ENCODE measurements at places on chromosomes 5 and 9.

- DNase-seq = no peak
Observed at GRCh38 chr9:26142631-26143030, 464.4 kb upstream of the TUSC1 start.

- no peak for DNase-seq
Observed at GRCh38 chr9:69945671-69946141, 97.9 kb upstream of the MAMDC2 start.

DNA sequence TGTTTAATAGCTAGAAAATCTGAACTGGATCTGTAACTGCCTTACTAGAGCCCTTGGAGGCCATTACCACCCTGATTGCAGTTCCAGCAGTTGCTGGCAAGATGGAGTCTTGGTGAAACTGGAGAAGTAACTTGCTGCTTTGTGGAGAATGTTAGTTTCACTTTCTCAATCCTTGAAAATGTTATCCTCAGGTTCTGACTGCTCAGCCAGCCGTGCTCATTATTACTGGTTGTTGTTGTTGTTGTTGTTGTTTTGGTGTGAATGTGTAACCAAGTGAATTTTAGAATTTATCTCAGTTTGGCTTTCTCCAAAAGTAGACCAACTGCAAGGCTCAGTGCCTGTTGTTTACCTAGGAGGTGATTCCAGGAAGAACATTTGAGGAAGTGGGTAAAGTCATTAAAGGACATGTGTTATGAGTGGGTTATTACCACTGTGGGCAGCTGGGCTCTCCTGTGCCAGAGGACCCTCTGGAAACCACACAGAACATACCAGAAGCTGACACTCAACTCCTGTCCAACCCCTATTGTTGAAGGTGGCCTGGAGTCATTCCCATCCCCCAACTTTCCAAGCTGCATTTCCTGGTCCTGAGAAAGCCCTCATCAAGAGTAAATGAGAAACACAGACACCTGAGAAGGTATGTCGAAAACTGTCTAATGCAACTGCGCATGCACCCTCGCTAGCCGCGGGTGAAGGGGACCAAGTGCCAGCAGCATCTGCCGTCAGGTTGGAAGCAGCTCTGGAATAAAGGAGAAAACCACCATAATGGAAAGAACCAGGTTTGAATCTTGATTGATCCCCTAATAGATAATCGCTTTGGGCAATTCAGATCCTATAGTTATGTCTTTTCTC, 111.6 kb downstream of the CMYA5 start:
- no peak for DNase-seq

GRCh38 chr5:178304761-178305645, 72.4 kb upstream of the PHYKPL start:
- DNase-seq = no peak

DNA sequence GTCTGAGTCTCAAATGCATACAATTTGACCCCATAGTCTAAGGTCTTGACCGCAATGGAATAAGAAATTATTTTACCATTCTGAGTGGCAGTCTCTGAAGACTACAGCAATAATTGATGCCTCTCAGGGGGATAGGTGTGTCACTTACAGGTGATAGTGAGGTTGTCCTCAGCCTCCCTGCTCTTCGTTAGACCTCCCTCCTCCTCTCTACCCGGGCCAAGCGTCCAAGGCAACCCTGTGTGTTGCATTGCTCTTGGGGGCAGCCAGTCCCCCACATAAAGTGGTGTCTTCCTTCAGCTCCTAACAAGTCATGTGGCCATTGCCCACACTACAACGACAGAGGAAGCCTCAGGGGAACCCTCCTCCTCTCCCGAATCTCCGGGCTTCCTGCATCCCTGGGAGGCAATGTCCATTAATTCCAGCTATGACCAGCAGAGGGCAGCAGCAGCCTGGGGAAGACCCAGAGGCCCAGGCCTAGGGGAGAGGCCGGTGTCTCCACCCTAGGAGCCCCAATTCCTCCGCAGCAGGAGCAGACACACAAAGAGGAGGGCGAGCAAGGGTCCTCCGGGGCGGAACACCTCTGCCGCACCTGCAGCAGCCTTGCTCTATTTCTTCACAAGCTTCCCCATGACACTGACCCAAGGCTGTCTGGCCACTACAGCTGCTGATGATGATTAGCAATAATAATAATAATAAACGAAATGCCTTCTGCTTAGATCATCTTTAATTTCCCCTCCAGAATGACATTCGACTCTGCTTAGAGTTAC, 134.8 kb downstream of the KCNIP1 start:
- DNase-seq = peak; percentile 57

- no peak for DNase-seq
Observed at GRCh38 chr9:92332577-92333281, 7.0 kb downstream of the CENPP start.

GRCh38 chr5:110510146-110510545, 216.3 kb downstream of the TMEM232 start:
- DNase-seq = no peak

GRCh38 chr9:121598167-121598964, 53.1 kb upstream of the DAB2IP start:
- no peak for DNase-seq

DNA sequence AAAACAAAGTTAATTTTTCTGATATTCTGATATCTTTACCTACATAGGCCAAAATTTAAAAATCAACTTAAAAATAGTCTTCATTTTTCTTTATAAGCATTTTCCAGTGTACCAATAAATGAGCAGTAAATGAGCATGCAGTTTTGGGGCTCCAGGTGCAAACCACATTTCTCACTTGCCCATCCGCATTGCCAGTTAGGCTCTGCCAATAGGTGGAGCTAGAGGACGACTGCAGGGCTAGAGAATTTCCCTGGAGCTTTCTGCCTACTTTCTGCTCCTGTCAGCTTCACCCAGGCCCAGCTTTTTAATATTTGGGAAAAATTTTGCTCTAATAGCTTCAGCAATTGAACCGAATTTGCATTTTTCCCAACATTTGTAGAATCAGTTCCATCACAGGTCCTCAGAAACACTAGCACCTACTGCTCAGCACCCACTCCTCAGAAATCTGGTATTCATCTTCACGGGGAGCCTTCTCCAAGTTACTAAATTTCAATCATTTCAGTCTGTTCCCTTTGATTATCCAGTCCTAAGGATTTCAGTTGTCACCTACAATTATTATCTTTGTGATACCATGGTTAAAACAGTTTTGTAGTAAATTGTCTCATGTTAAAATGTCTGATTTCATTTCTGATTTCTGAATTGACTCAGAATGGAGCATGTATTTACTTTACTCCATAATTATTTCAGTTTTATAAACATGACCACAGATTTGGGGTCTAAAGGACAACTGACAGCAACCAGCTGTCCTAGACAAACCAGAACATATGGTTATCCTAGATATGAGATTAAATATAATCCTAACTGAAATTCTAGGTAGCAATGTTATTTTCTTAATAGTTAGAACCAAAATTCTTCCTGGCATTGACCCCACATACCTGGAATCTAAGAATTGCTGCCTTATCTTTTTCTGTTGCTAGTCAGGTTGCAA, 104.6 kb upstream of the FAM174A start:
- peak; percentile 33 for DNase-seq

- DNase-seq = no peak
Observed at GRCh38 chr5:154630410-154630809, 124.8 kb upstream of the LARP1 start.

- DNase-seq = no peak
Observed at GRCh38 chr9:71048280-71048679, 73.1 kb downstream of the TRPM3 start.

DNA sequence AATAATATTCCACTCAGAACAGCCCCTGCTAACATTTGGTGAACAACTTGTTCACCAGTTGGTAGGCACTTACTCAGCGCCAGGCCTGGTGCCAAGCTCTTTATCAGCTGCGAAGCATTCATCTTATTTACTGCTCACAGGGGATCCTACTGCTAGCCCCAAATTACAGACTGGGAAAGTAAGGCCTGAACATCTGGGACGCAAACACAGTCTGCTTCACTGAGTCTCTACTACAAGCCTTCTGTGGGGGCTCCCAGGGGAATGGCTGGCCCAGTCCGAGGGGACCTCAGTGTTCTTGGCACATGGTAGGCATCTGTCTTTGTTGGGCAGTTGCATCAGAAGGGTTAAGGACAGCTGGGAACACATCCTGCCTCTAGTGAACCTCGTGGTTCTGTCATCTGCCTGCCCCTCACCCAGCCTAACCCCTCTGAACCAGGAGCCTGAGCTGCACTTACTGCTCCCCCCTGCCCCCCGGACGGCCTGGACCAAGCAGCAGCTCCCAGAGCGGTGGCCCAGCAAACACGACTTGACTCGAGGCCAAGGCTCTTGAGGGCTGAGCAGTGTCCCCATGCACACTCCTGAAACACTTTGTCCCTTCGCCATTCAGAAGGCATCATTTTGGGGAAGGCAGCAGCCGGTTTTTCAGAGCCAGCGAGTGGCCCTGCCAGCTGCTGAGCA, at the start of gene PHYHD1:
Gene PHYHD1, plus strand, starts transcription at position 602 of the 678 bp plus-strand sequence. CDS start 1,342 bp downstream, outside the sequence.
- DNase-seq = no peak

DNA sequence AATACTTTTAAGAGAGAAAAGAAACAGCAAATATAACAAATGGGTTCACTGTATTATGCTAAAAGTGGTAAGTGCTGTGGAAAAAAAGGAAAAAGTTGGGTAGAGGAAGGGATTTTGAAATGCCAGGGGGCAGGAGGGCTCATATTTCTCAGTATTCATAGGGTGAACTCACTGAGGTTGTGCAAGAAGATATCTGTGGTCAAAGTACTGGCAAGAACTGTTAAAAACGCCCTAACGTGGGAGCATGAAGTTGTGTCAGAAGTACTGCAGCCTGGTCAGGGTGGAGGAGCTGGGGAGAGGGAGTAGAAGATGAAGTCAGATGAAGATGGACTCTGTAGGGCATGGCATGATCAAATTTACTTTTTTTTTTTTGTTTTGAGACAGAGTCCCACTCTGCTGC, 31.2 kb upstream of the SLC28A3 start:
- no peak for DNase-seq

GRCh38 chr9:133201424-133202144, 7.5 kb downstream of the OBP2B start:
- DNase-seq = no peak

GRCh38 chr5:102049517-102049916, 246.6 kb downstream of the SLCO4C1 start:
- no peak for DNase-seq
